CD4-positive, alpha-beta T cell treated with Interleukin-6 at 100 ng/mL for 8 hours (primary cell): ENCODE measurements at places on chromosomes 16 and 17.

DNA sequence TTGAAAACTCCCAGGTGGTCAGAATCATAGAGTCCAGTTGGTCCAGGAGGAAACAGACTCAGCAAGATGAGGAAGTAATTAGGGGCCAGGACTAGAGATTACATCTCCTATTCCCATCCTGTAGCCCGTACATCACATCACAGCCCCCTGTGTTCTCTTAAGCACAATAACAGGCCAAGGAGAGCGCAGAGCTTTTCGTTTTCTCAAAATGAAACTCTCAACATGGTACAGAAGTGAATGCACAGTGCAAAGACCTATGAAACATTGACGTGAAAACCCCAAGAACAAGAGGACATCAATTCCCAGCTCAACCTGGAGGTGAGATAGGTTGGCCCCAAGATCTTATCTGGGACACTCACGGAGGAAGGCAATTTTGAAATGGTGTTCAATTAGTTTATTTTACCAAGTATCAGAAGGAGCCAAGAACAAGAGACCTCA is 9.0 kb downstream of the PIK3R5 start:
- DNase-seq: no peak

DNA sequence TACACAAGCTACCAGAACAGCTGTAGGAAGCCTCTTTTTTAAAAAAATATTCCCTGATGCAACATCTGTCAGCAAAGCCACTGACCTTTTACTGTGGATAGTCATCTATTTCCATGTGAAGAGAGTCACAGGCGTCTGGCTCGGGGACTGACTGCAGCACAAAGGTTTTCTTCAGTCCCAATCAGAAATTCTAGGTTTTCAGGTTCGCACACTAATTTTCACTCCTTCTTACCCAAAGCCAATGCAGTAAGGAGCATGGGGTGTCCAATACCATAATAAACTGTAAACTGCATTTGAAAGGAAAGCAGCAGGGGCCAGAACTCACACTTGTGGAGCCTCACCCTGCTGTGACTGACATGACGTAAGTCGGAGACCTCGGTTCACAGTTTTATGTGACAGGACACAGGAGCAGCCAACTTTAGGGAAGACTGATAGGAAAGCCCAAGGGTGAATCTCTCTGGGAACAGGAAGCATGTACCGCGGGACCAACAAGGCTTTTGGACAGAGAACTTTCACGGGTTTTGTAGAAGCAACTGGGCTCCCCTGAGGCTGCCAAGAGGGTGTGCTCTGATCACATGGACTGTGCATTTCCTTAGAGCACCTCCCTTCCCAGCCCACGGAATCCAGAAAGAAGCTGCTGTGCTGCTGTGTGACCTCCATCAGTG is 9.1 kb upstream of the TMEM100 start:
- no peak for DNase-seq

GRCh38 chr17:79417476-79417988 is 193.3 kb downstream of the RBFOX3 start:
- DNase-seq: no peak

DNA sequence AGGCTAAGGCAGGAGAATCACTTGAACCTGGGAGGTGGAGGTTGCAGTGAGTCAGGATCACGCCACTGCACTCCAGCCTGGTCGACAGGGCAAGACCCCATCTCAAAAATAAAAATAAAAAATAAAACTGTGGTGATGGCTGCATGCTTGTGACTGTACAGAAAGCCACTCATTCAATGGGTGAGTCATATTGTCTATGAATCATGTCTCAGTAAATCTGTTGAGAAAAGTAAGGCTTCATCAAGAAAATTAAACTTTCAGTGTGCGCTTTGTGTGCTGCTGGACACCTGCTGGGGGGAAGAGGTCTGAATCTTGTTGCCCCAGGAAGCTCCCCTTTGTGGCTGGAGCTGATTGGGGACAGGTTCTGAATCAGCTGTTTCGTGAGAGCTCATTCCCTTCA is 11.3 kb downstream of the NUBP1 start:
- no peak for DNase-seq
